ENCODE measurements at places on chromosomes 13 and 19.
A peak's percentile ranks its signal among the peaks of the same experiment; 100 is the strongest.

- no peak for DNase-seq
Observed at GRCh38 chr13:47886314-47886713, 114.8 kb downstream of the SUCLA2 start.

- DNase-seq: no peak
Observed at GRCh38 chr13:23632048-23632582, 61.9 kb downstream of the TNFRSF19 start.

- no peak for DNase-seq
Observed at GRCh38 chr13:30017880-30018279, 167.5 kb upstream of the UBL3 start.

DNA sequence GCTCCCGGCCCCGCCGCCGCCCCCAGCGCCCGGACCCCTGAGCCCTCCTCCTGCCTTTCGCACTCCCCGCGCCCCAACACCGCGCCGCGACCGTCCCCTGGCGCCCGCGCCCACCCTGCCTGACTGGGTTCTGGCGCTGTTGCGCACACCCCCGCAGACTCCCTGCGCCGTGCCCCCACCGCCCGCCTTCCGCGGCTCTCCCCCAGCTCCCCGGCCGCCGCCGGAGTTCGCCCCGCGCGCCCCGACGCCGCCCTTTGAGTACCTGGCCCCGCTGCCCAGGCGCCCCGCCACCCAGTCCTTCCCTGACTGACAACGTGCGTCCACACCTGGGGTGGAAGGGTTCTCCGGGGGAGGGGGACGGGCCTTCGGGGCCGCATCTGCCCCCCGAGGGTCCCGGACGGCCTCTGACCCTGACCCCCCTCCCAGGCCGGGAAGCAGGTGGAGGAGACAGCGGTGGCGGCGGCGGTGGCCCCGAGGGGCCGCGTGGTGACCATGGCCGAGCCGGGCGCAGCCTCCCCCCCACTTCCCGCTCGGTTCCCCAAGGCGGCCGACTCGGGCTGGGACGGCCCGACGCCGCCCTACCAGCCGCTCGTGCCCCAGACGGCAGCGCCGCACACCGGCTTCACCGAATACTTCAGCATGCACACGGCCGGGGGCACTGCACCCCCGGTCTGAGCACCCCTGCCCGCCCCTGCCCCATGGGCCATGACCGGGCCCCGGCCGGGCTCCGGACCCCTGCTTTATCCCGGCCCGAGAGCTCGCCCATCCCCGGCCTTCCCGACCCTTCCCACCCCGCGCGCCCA, 1.4 kb upstream of the MEGF8 start:
- DNase-seq: no peak

DNA sequence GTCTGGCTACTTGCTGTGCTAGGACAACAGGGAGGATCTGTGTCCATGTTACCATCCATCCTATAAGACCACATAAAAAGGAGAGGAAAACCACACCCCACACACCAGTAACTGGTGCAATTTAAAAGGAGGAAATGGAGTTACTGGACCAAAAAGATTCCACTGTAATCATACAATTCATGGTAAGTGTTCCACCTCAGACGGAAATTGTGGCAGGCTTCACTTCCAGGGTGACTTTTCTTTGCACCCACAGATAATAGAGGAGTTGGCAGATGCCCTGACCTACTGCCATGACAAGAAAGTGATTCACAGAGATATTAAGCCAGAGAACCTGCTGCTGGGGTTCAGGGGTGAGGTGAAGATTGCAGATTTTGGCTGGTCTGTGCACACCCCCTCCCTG, 2.4 kb downstream of the AURKC start:
- no peak for DNase-seq

DNA sequence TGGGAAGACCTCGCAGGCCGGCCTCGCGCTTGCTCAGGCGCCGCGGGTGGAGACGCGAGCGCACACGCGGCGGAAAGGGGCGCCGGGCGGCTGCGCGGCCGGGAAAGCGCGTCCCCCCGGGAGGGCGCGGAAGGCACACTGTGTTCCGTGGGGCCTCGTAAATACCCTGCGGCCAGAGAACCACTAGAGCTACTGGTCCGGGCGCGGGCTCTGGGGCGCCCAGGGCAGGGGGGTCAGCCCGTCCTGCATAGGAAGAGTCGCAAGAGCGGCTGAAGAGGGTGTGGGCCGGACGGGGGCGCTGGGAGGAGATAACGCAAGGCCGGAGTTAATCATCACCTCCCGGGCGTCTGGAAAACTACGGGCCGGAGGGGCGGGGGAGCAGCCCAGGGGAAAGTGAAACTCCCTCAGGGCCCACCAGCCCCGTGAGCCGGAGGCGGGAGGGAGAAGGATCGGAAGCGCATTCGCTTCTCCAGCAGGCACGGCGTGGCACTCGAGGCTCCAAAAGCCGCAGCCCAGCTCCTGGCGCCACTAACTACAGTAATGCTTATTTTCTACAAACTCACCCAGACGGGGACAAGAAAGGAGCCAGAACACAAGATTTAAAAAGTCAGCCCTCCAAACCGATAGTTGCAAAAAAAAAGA, 1.1 kb upstream of the WBP4 start:
- DNase-seq: peak; percentile 75

GRCh38 chr13:98837896-98838295, 85.4 kb upstream of the SLC15A1 start:
- DNase-seq: no peak

DNA sequence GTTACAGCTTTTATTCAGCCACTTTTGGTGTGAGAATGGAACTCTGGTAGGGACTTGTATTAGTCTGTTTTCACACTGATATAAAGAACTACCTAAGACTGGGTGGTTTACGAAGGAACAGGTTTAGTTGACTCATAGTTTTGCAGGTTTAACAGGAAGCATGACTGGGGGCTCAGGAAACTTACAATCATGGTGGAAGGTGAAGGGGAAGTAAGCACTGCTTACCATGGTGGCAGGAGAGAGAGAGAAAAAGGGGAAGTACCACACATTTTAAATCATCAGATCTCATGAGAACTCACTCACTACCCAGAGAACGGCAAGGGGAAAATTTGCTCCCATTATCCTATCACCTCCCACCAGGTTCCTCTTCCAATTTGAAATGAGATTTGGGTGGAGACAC, 942.2 kb downstream of the PCDH17 start:
- no peak for DNase-seq

DNA sequence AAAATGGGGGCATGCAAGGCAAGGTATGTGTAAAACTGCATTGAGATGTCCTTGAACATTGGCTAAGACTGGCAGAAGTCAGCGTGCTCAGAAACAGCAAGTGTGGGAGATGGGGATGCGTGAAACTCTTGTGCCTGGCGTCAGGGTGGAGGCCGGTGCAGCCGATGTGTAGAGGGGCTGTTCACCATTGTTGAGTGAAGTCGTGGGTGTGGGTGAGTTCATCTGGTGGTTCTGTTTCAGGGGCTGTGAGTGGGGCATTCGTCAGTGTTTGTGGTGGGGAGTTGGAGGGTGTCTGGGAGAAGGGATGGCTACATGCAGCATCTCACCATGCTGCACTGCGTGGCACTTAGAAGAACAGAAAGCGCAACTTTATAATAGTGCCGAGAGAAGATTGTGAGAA, 11.4 kb upstream of the MIA start:
- no peak for DNase-seq

- no peak for DNase-seq
Observed at GRCh38 chr19:38323291-38323690, 3.6 kb downstream of the KCNK6 start.

- peak; percentile 10 for DNase-seq
Observed at GRCh38 chr19:41999071-41999877, 5.2 kb upstream of the ATP1A3 start.

DNA sequence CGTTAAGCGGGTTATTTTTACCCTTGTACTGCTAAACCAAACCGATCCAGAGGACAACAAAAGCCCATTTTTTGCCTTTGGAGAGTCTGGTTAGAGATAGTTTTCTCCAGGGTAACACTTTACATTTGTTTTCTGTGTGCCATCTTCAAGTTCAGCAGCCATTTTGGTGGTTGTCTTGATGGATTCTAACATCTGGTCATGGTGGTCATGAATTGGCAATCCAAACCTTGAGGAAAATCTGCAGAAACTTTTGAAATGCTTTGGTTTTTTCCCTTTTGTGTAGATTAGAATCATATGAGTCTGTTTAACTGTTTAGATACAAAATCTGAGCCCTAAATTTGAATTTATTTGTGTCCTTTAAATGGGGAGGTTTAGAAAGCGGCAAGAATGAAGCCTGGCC, 16.6 kb downstream of the HNRNPM start:
- DNase-seq: no peak

DNA sequence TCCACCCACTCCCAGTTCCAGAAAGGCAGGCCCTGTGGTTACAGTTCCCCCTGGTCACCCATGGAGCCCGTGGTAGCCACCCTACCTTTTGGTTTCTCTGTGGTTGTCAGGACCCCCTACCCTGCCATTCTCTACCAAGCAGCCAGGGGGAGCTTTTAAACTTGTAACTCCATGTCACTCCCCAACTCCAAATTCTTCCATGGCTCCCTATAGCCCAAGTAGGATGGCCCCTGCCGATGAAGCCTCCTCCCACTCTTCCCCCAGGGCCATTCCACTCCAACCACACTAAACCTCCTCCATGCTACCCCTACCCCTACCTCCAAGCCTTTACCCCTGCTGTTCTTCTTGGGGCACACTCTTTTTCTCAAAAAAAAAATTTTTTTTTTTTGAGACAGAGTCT, 2.2 kb downstream of the S1PR2 start:
- peak; percentile 36 for DNase-seq

- no peak for DNase-seq
Observed at GRCh38 chr13:77502104-77502720, 33.3 kb upstream of the SCEL start.

DNA sequence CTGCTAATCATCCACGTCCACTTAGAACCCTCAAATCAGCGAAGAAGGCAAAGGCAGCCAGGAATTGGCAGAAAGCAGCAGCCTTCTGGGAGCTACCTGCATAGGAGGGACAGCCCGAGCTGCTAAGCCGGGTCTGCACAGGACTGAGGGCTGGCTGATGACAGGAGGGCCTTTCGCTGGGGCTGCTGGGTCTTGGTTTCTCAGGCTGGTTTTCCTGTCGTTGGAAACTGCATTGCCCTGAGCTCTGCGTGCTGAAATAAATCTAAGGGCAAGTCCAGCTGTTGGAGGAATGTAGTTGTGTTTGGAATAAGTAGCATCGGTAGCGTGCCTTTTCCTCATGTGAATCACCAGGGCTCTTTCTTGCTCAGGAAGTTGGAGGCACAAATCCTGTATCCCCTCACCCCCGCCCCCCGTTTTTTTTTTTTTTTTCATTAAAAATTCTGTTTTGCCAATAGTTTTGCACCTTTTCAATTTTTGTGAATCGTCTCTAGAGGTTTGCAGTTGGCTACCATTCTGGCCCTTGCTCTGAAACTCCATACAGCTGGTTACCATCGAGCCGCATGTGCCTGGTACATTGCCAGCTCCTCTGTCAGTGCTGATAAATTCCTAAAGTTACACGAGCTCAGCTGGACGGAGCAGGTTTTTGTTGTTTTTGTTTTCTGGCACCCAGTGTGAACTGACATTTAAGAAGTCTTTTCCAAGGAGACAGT, 193.9 kb upstream of the RNF113B start:
- DNase-seq: peak; percentile 37

- DNase-seq: no peak
Observed at GRCh38 chr13:42533336-42533591, 40.7 kb upstream of the TNFSF11 start.

- DNase-seq: no peak
Observed at GRCh38 chr19:12841094-12841493, 2.8 kb downstream of the MAST1 start.

GRCh38 chr19:996051-996838, 4.0 kb upstream of the GRIN3B start:
- DNase-seq: peak; percentile 84

GRCh38 chr13:51221674-51222036, 543 bp upstream of the FAM124A start:
- peak; percentile 34 for DNase-seq

DNA sequence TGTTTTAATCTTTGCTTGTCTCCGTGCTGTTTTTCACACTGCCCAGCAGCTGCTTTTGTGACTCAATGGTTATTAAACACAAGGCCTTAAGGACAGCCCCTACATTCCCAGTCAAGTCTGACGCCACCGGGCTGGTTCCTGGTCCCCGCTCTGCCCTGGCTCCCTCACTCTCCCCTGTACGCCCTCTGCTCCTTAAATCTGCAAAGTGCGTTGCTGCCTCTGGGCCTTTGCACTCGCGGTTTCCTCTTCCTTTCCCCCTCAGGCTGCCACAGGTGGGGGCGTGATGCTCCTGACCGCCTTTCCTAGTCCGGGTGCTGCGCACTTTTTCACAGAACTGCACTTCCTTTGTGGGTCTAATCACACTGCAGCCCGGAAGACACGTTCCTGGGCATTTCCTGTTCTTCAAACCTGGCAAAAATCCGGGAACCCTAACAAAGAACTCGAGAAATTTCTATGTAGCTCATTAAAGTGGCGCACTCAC, 25.6 kb downstream of the NOSIP start:
- DNase-seq: no peak

GRCh38 chr13:98118865-98119264, 24.0 kb upstream of the FARP1 start:
- DNase-seq: no peak

- DNase-seq: peak; percentile 50
Observed at GRCh38 chr19:13621413-13621812, 115.1 kb upstream of the CACNA1A start.

- DNase-seq: no peak
Observed at GRCh38 chr13:51912511-51913225, 50.9 kb downstream of the CCDC70 start.

DNA sequence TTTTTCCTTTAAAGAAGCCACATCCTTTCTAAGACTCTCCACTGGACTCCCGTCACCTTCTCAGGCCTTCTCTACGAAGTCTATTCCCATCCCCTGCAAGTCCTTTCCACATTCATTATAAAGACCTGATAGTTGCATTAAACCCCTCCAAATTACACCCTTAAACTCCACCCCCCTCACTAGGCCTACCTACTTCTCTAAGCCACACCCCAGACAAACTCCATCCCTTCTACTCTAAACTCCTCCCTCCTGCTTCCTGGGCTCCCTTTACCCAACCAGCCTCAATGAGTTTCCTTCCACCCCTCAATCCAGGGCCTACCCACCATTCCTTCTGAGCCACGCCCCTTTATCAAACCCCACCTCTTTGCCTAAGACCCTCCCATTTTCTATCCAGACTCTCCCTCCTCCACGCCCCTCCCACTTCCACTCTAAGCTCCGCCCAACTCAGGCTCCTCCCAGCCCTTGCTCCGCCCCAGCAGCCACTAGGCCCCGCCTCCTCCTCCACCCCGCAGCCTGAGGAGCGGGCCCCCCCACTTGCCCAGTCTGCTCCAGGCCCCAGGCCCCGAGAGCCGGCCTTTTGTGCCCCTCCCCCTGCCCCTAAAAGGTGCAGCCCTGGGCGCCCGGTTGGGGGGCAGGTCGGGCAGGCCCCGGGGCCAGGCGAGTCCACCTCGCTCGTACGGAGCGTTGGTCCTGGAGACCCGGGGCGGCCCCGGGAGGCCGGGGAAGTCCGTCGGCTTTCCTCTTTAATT, 424 bp downstream of the FIZ1 start:
- DNase-seq: peak; percentile 85

- peak; percentile 95 for DNase-seq
Observed at GRCh38 chr19:36141039-36141927, 1.4 kb downstream of the CAPNS1 start.

DNA sequence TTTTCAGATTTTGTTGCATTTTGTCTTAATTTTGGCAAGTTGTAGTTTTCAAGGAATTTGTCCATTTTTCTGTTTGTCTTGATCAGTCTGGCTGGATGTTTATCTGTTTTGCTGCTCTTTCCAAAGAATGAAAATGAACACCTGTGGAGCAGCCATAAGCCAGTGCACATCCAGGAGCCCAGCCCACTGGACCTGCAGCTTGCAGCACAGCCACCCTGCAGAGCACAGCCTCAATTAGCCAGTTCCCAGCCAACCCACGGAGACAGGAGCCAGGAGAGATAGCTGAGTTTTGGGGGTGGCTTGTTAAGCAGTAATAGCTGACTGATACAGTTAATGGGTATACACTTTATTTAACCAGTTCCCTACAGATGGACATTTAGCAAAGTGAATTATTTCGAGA, 38.0 kb upstream of the URI1 start:
- no peak for DNase-seq

Measured in NCI-H345 (cell line).